ENCODE measurements at places on chromosomes 12 and 14. TPM values are rescaled to one million over a fixed set of nuclear protein-coding genes. Genes with fewer than 3 reads are reported as not detected.

GRCh38 chr14:97655169-97655948, 858.2 kb downstream of the VRK1 start:
- H3K36me3 ChIP-seq: no peaks in the 10 kb centered on the region
- no peak for DNase-seq
- no peaks in the 10 kb centered on the region for H3K27me3 ChIP-seq
- no peak overlapping the region for H3K27ac ChIP-seq
- no peaks in the 10 kb centered on the region for H3K4me1 ChIP-seq

DNA sequence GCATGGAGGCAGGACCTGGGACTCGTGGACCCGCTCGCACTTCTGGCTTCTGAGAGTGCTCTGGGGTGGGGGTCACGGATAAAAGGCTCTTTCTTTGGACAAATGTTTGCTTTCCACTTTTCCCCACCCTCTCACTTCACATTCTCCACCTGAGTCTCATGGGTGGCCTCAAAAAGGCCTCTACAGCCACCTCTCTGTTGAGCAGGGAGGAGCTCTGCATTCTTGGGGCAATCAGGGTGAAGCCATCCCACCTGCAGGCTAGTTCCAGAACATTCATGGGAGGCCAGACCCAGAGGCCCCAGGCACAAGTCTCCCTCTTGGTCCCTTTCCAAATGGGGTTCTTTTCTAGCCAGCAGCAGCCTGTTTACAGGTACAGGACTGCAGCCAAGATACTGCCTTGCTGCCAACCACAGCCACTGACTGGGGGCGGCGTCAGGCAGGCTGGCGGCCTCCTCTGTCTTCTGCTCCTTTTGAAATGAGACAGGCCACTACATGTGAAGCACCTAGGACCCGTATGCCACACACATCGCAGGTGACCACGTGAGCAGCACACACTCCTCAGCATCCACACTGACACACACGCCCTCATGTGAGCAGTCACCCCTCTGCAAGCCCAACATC, 18.2 kb upstream of the CEBPE start:
- DNase-seq: no peak
- H3K36me3 ChIP-seq: no peaks in the 10 kb centered on the region
- no peak overlapping the region for H3K27ac ChIP-seq
- no peak overlapping the region for H3K4me3 ChIP-seq

DNA sequence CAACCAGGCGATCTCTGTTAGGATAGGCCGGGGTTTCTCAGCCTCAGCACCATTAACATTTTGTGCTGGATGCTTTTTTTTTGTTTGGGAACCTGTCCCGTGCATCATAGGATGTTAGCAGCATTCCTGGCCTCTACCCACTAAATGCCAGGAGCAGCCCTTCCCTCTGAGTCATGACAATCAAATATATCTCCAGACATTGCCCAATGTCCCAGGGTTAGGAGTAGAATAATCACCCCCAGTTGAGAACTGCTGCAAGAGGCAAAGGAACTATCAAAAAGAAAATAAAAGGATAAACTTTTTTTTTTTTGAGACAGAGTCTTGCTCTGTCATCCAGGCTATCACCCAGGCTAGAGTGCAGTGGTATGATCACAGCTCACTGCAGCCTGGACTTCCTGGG, 76.0 kb downstream of the ACACB start:
- H3K27me3 ChIP-seq: no peaks in the 10 kb centered on the region
- DNase-seq: no peak
- peak overlapping the region; percentile 5 for H3K27ac ChIP-seq
- H3K4me3 ChIP-seq: no peak overlapping the region

DNA sequence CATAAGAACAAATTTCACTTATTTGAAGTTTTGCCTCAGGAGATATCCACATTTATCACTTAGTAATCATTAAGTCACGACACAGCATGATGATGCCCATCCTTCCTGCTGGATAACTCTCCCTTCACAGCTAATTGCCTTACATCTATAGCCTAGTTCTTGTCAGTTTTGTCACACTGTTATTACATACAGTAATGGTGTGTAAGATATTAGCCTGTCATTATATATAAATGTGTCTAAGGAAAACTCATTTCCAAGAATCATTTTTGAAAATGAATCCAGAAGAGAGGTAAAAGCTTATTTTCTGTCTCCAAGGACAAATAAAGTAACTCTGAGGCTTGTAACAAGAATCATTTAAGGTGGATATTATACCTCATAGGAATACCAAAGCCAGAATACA, 193.2 kb upstream of the ARID2 start:
- no peaks in the 10 kb centered on the region for H3K36me3 ChIP-seq
- no peaks in the 10 kb centered on the region for H3K4me1 ChIP-seq
- H3K27me3 ChIP-seq: no peaks in the 10 kb centered on the region

- peaks cover 22% of the 10 kb centered on the region for H3K4me1 ChIP-seq
- H3K4me3 ChIP-seq: peak overlapping the region; percentile 61
- DNase-seq: no peak
- no peaks in the 10 kb centered on the region for H3K27me3 ChIP-seq
Measured at GRCh38 chr12:48717252-48717695, 767 bp upstream of the CCNT1 start.

GRCh38 chr14:55927028-55927427, 191.2 kb upstream of the PELI2 start:
- H3K4me3 ChIP-seq: no peak overlapping the region
- DNase-seq: no peak
- no peaks in the 10 kb centered on the region for H3K36me3 ChIP-seq
- no peaks in the 10 kb centered on the region for H3K4me1 ChIP-seq
- H3K27ac ChIP-seq: no peak overlapping the region

DNA sequence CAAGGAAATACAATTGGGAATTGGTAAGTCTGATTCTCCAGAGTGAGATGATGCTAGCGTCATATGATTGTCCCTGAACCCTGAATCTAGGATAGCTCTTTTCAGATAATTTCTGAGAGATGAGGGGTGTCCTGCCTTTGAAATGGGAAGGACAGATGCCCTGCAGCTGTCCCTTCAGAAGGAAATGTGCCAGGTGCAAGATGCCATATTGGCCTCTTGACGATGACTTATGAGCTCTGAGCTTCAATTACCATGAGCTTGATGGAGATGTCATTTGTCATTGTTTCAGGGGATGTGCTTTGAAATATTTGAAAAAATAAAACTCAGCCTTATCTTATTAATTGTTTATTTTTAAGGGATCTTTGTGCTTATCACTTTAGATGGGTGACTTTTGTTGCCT, 185.1 kb downstream of the DACT1 start:
- no peaks in the 10 kb centered on the region for H3K36me3 ChIP-seq
- no peak overlapping the region for H3K27ac ChIP-seq
- H3K4me3 ChIP-seq: no peak overlapping the region
- H3K4me1 ChIP-seq: no peaks in the 10 kb centered on the region

Gene NOXRED1
- 9.0 TPM for total RNA-seq

- H3K27ac ChIP-seq: no peak overlapping the region
- no peak for DNase-seq
- no peak overlapping the region for H3K4me3 ChIP-seq
- no peaks in the 10 kb centered on the region for H3K36me3 ChIP-seq
Measured at GRCh38 chr12:112352921-112353320, 29.3 kb downstream of the HECTD4 start.

Gene TECPR2
- 36.2 TPM for total RNA-seq

DNA sequence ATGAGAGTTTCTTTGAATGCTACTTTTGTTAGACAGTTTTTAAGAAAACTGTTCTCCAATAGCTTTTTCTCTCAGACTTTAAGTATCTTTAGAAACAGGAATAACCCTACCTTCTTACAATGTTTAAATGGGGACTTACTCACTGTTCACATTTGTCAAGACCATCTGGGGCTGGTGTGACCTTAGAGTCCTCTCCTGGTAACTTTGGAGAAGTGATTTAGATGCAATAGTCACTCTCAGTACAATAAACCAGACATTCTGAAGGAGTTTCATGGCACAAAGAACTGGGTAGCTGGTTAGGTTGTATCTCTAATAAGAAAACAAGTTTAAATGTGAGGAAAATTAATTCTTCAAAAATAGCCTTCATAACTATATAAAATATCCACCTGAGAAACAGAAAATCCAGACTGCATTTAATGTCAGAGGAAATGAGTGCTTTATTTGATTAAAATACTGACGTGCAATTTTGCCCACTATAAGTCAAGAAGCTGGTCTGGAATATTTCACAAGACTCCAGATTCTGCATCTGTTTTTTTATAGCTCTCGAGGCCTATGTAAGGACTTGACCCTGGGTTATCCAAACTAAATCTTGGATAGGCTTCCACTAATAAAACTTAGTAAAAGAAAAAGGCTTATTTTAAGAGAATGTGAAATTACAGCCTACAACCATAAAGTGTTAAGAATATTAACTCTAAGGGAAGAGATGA, 108.7 kb downstream of the PTGER2 start:
- no peaks in the 10 kb centered on the region for H3K27me3 ChIP-seq
- no peaks in the 10 kb centered on the region for H3K4me1 ChIP-seq
- H3K4me3 ChIP-seq: no peak overlapping the region
- no peak overlapping the region for H3K27ac ChIP-seq

Gene COX8C
- total RNA-seq: not detected

DNA sequence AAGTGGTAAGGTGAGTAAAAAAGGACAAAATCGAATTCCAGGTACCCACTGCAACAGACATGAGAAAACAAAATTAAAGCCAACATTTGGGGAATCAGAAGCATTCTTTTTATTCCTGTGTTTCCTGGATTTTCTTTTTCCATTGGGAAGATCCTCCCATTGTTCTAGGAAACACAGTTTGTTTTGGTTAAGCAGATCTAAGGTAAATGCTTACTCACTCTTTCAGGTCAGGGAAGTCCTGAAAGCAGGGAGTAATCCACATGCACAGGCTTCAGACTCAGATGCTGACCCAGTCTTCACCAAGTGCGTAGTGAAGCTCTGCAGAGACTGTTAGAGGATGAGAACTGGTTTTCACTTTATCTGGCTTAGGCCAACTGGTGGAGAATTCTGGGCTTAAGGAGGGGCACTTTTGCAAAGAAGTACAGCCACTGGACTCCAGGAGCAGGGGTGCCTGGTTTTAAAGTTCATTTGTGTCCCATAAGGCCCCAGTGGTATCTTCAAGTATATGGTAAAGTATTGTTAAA, 57.7 kb downstream of the RPAP3 start:
- H3K4me3 ChIP-seq: no peak overlapping the region
- H3K4me1 ChIP-seq: no peaks in the 10 kb centered on the region
- no peak for DNase-seq
- no peak overlapping the region for H3K27ac ChIP-seq
- H3K36me3 ChIP-seq: no peaks in the 10 kb centered on the region

- no peaks in the 10 kb centered on the region for H3K27me3 ChIP-seq
- H3K4me1 ChIP-seq: no peaks in the 10 kb centered on the region
- DNase-seq: no peak
- no peak overlapping the region for H3K4me3 ChIP-seq
Measured at GRCh38 chr14:95784137-95784536, 70.2 kb upstream of the TCL1A start.

Gene PPP1R1A
- total RNA-seq: 32.4 TPM

- no peak for DNase-seq
- H3K36me3 ChIP-seq: no peaks in the 10 kb centered on the region
- no peak overlapping the region for H3K27ac ChIP-seq
- no peaks in the 10 kb centered on the region for H3K27me3 ChIP-seq
- no peaks in the 10 kb centered on the region for H3K4me1 ChIP-seq
- H3K4me3 ChIP-seq: no peak overlapping the region
Measured at GRCh38 chr12:42585841-42586216, 3.7 kb downstream of the PRICKLE1 start.

Gene MYF6
- not detected for total RNA-seq

DNA sequence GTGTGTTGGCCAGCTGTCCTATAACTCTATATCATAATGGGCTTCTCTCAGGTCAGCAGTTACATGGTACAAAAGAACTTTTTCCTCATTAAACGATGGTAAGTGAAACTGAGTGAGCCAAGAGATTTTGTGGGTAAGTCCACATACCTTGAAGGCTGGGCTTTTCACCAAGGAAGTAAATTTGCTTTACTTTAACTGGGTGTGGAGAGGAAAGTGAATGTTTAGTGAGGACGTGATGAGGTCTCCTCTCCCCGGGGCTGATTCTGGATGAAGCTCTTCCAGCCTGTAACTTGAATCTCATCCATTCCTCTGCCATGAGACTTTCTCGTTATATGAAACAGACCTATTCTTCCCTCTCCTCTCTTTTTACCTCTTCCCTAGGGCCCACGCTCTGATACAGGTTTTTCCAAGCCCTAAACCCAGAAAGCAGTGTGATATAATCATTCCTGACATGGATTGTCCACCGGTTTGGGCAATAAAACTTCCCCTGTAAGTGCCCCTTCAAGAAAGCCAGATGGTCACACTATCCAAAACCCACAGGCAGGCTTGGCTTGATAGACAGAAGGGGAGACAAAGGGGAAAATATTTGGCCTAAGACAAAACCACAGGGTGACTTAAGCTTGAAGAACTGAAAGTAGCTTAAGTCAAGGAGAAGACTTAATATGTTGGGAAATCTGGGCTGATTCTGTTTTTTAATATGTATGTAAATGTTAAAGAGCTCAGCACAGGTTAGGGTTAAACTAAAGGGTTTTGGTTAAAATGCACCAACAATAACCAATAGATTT, 50.3 kb downstream of the CIT start:
- H3K36me3 ChIP-seq: no peaks in the 10 kb centered on the region
- no peak for DNase-seq
- H3K4me1 ChIP-seq: no peaks in the 10 kb centered on the region
- H3K27me3 ChIP-seq: no peaks in the 10 kb centered on the region
- no peak overlapping the region for H3K4me3 ChIP-seq
- no peak overlapping the region for H3K27ac ChIP-seq

DNA sequence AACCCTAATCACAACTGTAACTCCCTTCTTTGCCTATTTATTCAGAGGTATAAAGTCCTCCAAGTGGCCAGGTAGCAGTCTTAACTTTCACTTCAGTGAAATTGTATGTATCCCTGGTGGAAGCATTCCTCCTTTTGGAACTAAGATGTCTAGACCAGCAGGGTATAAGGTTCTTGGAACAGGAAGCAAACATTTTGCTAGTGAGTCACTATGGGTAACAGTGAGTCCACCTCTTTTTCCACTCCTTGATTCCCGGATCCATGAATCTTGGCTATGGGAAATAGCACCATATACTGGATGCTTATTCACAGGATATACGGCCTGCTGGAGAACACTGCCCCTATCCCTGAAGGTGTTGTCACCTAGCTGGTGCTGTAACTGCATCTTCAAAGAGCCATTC, 80.2 kb downstream of the KCNA5 start:
- no peak overlapping the region for H3K27ac ChIP-seq
- no peaks in the 10 kb centered on the region for H3K27me3 ChIP-seq
- no peak for DNase-seq
- no peak overlapping the region for H3K4me3 ChIP-seq
- no peaks in the 10 kb centered on the region for H3K4me1 ChIP-seq

GRCh38 chr12:29241821-29242591, 92.9 kb downstream of the FAR2 start:
- no peaks in the 10 kb centered on the region for H3K36me3 ChIP-seq
- no peaks in the 10 kb centered on the region for H3K27me3 ChIP-seq
- no peak overlapping the region for H3K27ac ChIP-seq
- no peak for DNase-seq
- no peak overlapping the region for H3K4me3 ChIP-seq

DNA sequence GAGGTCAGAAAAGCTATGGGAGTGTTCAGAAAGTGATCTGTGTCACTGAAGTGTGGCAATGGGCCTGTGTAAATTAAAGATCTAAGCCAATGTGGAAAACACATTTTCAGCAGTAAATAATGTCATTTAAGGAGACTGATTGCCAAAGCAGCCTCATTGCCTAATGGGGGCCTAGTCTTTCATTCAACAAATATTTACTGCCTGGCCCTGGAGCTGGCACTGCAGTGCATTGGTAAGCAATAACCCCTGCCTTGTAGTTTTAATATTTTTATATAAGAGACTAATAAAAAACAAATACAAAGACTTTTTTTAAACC, 326.6 kb downstream of the BTG1 start:
- H3K36me3 ChIP-seq: no peaks in the 10 kb centered on the region
- no peak overlapping the region for H3K4me3 ChIP-seq
- no peaks in the 10 kb centered on the region for H3K27me3 ChIP-seq
- DNase-seq: peak; percentile 38
- no peaks in the 10 kb centered on the region for H3K4me1 ChIP-seq

Measured in tibial nerve (tissue), 4 donors.